ENCODE measurements at places on chromosomes 13 and 19.

DNA sequence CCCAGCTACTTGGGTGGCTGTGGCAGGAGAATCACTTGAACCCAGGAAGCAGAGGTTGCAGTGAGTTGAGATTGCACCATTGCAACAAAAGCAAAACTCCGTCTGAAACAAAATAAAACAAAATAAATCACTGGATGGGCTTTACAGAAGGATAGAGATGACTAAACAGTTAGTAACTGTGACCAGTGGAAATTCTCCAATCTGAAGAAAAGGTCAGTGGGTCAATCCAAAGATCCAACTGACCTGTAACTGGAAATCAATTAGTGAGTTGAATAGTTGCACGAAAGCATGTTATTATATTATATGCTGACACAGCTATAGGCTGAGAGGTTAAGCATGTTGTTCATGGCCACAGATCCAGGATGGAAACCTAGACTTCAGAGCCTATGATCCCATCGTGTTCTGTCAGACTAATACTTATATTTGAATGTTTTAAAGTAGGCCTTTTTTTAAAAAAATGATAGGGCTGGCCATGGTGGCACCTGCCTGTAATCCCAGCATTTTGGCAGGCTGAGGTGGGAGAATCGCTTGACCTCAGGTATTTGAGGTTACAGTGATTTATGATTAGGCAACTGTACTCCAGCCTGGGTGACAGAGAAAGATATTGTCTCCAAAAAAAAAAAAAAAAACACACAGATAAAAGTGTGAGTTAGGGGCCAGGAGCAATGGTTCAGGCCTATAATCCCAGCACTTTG is 1.4 kb downstream of the ECH1 start:
- DNase-seq, result no peak

DNA sequence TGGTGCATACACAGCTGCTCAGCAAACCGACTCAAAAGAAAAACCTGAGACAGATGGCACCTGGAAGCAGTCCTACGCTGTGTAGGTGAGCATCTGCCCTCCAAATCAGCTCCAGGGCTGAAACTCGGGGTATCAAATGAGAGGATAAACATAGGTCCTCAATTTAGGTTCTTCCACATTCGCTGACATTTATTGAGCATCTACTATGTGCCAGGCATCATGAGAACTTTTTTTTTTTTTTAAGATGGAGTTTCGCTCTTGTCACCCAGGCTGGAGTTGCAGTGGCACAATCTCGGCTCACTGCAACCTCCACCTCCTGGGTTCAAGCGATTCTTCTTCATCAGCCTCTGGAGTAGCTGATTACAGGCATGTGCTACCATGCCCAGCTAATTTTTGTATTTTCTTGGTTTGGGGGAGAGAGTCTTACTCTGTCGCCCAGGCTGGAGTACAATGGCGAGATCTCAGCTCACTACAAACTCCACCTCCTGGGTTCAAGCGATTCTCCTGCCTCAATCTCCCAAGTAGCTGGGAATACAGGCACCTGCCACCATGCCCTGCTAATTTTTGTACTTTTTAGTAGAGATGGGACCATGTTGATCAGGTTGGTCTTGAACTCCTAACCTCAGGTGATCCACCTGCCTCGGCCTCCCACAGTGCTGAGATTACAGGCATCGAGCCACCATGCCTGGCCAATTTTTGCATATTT is 13.4 kb downstream of the QPCTL start:
- DNase-seq, result no peak

GRCh38 chr13:33855371-33855895 is 37.5 kb downstream of the RFC3 start:
- no peak for DNase-seq

- DNase-seq, result no peak
These were observed 1004.1 kb upstream of the PCDH9 start for GRCh38 chr13:68234274-68234673.

DNA sequence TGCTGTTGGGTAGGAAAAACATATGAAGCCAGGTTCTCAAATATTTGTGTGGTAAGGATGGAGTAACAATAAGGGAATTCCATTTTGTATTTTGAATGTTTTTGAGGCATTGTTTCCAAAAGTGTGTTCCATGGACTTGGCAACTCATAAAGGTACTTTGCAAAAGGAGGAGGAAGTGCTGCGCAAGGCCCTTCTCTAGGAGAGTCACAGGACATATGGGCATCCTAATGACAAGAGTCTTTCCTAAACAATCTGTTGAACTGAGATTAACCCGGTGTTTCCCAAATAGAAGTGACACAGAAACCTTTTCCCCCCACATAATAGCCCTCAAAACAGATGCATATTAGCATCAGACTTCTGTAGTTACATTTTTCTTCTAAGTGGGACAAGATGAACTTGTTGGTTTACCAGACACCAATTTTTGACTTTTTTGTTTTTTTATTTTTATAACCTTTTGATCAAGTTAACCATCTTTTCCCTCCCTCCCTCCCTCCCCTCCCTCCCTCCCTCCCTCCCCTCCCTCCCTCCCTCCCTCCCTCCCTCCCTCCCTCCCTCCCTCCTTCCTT is 209.3 kb downstream of the PCCA start:
- DNase-seq, result no peak

GRCh38 chr13:99961636-99962035 is 9.9 kb downstream of the ZIC5 start:
- no peak for DNase-seq

DNA sequence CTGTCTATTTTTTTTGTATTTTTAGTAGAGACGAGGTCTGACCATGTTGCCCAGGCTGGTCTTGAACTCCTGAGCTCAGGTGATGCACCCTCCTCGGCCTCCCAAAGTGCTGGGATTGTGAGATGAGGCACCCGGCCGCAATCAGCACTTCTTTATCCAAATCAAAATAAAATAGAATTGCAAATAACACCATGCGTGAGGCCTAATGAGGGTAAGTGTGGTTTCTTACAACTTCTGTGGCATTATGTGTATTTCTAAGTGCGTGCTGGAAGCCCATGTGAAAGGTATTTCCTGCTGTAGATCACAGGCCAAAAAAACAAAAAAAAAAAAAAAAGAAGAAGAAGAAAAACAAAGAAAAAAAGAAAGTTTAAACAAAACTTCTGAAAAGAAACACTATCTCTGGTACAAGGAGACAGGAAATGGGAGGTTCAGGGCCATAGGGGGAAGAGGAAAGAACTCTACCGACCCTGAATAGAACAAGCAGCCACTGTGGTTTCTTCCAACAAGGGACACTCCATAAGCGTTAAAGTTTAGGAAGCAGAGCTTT is 3.0 kb upstream of the GRAMD1A start:
- DNase-seq, result no peak
